ENCODE measurements at places on chromosomes 12 and 14.

DNA sequence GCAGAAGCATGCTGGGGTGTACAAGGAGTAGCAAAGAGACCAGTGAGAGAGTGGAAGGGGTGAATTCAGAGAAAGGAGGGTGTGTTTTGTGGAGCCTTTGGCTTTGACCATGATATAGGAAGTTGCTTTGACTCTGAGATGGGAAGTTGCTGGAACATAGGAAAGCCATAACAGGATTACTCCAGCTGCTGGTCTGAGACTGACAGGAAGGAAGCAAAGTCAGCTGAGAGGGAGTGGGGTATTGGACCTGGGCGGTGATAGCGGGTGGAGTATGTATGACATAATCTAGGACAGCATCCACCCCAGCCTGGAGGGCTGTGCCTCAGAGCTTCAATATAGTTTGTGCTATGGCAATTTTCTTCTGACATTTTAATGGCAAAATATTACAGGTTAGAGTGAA is 324.4 kb downstream of the PDZRN4 start:
- H3K27me3 ChIP-seq, result no peaks in the 10 kb centered on the region
- peak; percentile 41 for ATAC-seq
- H3K4me3 ChIP-seq, result no peak overlapping the region
- no peak overlapping the region for H3K27ac ChIP-seq
- no peaks in the 10 kb centered on the region for H3K4me1 ChIP-seq

DNA sequence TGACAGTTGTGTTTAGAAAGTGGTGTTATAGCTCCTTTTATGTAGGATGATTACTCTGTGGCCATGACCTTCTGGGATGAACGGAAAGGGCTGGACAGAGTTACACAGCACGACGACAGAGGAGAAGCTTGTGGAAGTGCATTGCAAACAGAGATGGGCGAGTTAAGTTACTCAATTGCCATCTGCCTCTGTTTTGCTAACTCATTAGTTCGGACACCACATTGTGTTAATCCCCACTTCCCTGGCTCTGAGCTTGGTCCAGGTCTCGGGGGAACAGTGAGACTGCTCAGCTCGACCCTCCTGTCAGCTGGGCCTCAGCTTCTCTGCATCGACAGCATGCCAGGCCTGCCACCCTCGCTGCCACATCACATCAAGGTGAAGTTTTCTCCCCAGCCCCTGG is 408.0 kb downstream of the ZFP36L1 start:
- H3K27me3 ChIP-seq, result no peaks in the 10 kb centered on the region
- peak; percentile 31 for ATAC-seq
- peaks cover 71% of the 10 kb centered on the region for H3K4me1 ChIP-seq
- peak overlapping the region; percentile 77 for H3K27ac ChIP-seq

DNA sequence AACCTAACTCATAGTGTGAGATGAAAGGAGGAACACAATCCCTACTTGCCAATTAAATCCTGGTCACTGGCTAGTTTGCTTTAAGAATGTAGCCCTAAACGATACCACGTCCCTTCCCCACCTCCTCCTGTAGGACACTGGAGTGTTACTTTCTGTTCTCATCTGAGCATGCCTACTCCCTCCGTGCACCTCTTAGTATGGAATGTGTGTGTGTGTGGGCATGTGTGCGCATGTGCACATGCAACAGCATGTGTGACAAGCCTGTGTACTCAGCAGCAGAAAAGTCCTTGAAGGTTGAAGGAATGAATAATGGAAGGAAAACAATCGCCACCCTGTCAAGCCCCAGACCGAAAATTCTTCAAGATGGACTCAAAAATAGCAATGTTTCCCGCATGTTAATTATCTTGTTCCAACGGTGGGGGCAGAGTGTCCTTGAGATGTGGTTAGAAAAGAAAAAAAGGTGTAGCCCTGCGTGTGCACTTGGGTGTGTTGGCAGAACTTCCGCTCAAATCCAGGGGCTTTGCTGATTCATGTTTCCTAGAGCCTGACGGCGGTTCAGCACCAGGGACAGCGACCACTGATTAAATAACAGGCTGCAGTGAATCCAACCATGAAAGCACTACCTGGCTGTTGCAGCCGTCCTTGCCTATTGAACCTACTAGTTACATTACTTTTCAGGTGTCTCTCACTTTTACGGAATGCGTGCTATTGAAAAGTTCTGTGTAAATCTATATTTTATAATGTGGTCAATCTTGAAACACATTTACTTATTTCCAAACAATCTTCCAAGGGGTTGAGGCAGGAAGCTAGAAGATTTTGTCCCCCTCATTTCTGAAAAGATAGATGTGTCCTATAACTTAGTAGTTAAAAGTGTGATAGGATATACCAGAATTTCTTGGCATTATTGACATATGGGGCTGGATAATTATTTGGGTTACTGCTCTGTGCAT is 79.8 kb downstream of the SRRM4 start:
- no peak for ATAC-seq
- H3K4me3 ChIP-seq, result no peak overlapping the region
- peaks cover 30% of the 10 kb centered on the region for H3K27me3 ChIP-seq
- H3K4me1 ChIP-seq, result no peaks in the 10 kb centered on the region
- H3K36me3 ChIP-seq, result no peaks in the 10 kb centered on the region

DNA sequence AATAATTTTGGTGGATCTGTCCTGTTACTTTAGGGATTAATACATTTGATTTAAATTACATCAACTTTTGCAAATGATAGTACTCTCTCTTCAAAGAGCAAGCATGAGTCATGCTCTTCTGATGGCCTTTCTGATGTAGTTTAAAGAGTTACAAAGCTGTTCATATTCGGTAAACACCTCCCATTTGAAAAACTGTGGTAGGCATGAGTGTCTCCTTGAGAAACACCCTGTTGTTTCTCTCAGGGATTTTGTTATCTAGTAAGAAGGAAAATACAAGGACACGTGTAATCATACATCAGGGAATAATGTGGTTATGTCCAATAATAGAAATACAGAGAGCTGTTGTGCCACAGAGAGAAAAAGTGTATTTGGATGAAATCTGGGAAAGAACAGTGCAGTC is 53.3 kb upstream of the E2F7 start:
- no peaks in the 10 kb centered on the region for H3K36me3 ChIP-seq
- ATAC-seq, result no peak
- H3K27ac ChIP-seq, result no peak overlapping the region
- H3K4me3 ChIP-seq, result no peak overlapping the region
- H3K27me3 ChIP-seq, result no peaks in the 10 kb centered on the region
- no peaks in the 10 kb centered on the region for H3K4me1 ChIP-seq

- peak overlapping the region; percentile 38 for H3K4me3 ChIP-seq
- no peaks in the 10 kb centered on the region for H3K36me3 ChIP-seq
- peak overlapping the region; percentile 98 for H3K27ac ChIP-seq
Observed at GRCh38 chr12:12786351-12786705, 869 bp downstream of the APOLD1 start.

- H3K27me3 ChIP-seq, result no peaks in the 10 kb centered on the region
- H3K4me1 ChIP-seq, result no peaks in the 10 kb centered on the region
- no peak overlapping the region for H3K4me3 ChIP-seq
- ATAC-seq, result no peak
- H3K27ac ChIP-seq, result no peak overlapping the region
- H3K36me3 ChIP-seq, result no peaks in the 10 kb centered on the region
Observed at GRCh38 chr12:66697404-66697803, 18.5 kb upstream of the GRIP1 start.

All from gastroesophageal sphincter (tissue), 4 donors.